Melanocyte of skin (primary cell): ENCODE measurements at places on chromosomes 12 and 14. TPM values are rescaled to one million over a fixed set of nuclear protein-coding genes. Genes with fewer than 3 reads are reported as not detected.

The SRSF5 gene
- 151 and 177 TPM in 2 replicates for total RNA-seq

The NTN4 gene
- total RNA-seq, result 0.34 and 1.1 TPM in 2 replicates

The HOXC10 gene
- total RNA-seq, result not detected in 2 replicates

The RND1 gene
- total RNA-seq, result under 0.01 TPM in 1 of 2 replicates, not detected in the other

The RBP5 gene
- total RNA-seq, result not detected in 2 replicates

The PLXNC1 gene
- total RNA-seq, result 346 and 449 TPM in 2 replicates

The IL31 gene
- total RNA-seq, result not detected in 2 replicates

The GRIN2B gene
- total RNA-seq, result 0.15 and 0.33 TPM in 2 replicates

The PTPRO gene
- total RNA-seq, result not detected in 2 replicates

The NPFF gene
- not detected in 2 replicates for total RNA-seq

The POTEG gene
- total RNA-seq, result not detected in 2 replicates

The TM9SF1 gene
- total RNA-seq, result 56.3 and 60.9 TPM in 2 replicates

The POC1B gene
- total RNA-seq, result 12.4 and 29.8 TPM in 2 replicates

The PTPRB gene
- total RNA-seq, result not detected in 2 replicates

The BIN2 gene
- total RNA-seq, result not detected in 2 replicates

The L3HYPDH gene
- total RNA-seq, result 29.6 and 54.2 TPM in 2 replicates

The MGP gene
- total RNA-seq, result not detected in 2 replicates

The TAS2R9 gene
- 0.46 and 0.67 TPM in 2 replicates for total RNA-seq
